ENCODE measurements at places on chromosomes 12 and 14.
A peak's percentile ranks its signal among the peaks of the same experiment; 100 is the strongest.

DNA sequence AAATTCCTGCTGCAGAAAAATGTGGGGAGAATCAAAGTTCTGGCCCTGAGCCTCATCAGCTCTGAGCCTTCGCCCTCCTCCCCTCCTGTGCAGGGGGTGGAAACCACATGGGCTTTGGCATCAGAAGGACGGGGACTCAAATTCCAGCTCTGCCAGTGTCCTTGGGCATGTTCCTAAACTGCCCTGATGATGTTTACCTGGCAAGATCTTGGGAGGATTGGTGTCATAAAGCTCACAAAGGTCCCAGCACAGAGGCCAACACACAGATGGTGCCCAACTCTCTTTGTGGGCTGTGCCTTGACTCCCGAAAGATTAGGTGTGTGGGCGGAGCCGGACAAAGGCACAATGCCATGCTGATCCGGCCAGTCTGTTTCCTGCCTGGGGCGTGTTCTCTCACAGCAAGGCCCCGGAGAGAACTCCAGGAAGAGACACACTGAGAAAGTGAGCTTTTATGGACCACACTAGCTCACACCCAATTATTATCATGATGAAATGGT is 20.5 kb upstream of the CLMN start:
- peak; percentile 72 for ATAC-seq

- peak; percentile 90 for ATAC-seq
These were observed 18.2 kb upstream of the SUSD6 start for GRCh38 chr14:69593018-69593677.

GRCh38 chr12:92601680-92602079 is 101.1 kb upstream of the PLEKHG7 start:
- ATAC-seq = no peak

DNA sequence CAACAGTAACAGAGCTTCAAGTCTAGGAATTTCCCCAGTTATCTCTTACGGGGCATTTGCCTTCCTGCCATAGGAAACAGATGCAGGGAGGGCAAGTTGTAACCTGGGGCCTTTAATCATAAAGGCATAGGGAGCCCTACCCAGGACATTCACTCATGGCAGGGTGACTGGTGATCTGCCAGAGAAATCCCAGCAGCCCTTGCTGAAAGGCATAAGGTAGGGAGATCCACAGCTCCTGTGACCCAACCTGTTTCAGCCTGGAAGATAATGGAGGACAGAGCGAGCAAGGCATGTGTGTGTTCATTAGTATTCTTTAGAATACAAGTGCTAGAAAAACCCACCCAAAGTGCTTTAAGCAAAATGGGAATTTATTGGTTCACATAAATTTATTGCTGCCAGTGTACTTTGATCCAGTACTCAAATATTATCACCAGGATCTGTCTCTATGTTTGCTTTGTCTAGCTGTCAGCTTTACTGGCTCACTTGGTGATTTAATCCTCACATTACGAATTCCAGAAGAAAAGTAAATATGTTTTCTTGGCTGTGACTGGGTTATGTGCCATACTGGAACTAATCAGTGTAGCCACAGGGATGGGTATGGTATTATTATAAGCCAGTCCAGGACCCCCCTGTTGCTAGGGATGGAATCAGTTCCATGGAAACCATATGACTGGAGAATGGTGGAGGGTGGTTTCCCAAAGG is 21.1 kb upstream of the AKAP6 start:
- peak; percentile 92 for ATAC-seq

DNA sequence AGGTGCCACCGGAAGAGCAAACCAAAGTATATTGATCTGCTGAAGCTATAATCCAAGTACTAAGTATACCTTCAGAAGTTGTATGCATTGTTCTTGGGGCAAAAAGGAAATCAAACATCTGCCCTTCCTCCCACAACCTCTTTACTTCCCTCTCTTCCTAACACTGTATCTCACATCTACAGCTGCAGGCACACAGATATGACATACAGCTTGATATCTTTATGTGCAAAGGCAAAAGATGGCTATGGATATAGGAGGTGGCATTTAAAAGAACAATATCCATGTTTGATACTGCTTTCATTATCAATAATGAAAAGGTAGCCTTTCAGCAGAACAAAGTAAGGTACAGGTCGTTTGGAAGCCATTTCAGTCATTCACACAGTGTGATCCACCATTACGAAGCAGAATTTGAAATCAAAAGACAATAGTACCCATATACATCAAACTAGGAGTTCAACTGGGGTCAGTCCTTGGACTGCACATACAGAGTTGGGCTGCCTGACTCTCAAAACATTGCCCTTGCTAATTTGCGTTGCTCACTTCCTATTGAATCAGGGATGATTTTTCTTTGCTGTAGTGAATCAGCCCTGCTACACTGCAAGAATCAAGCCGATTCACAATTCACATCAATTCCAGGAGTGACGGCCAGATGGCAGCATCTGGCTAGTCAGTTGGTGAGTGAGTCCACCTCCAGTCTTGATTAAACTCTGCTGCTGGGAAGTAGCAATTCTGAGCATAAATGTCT is 8.9 kb downstream of the ANG start:
- peak; percentile 83 for ATAC-seq

GRCh38 chr14:35985474-35986218 is 159.5 kb downstream of the BRMS1L start:
- no peak for ATAC-seq

DNA sequence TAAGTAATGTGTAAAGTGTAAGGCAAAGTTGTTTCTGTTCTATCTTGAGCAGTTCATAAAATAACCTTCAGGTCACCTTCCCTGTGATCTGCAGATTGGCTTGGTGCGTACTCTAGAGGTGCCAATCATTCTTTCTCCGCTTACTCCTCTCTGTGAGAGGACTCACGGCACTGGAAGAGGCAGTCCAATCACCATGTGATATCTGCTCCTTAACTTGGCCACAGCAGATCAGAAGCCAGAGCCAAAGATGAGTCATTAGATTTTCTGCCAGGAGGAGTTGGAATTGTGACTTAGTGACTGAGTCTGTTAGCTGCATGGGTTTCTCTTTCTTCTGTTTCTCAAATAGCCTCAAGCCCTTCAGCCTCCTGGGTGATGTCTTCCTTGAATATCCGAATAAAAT is 165.5 kb downstream of the SLC41A2 start:
- ATAC-seq = peak; percentile 90

DNA sequence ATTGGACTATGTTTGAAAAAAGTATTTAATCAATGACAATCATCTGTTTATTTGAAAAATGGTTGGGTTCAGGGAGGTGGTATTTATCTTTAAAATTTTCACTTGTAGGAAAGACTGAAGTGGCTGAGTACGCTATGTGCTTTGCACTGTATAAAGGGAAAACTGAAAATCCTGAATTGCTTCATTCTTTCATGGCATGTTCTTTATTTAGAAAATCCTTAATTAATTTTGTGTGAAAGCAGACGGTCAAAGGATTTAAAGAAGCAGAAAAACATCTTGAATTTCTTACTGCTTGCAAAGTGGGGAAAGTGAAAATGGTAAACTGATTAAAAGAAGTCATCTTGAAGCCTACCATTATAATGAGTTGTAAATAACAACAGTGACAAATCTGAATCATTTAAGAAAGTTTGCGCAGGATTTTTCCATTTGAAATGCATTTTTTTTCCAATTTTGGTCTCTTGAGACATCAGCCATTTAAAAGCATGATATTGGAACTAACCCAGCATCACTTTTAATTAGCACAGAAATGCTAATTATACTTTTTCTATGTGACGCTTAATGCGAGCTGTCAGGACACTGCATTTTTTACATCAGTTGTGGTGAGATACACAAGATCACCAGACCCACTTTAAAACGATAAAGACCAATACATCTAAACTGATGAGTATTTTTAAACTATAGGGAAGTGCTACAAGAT is 169.0 kb downstream of the NEDD1 start:
- ATAC-seq = no peak

DNA sequence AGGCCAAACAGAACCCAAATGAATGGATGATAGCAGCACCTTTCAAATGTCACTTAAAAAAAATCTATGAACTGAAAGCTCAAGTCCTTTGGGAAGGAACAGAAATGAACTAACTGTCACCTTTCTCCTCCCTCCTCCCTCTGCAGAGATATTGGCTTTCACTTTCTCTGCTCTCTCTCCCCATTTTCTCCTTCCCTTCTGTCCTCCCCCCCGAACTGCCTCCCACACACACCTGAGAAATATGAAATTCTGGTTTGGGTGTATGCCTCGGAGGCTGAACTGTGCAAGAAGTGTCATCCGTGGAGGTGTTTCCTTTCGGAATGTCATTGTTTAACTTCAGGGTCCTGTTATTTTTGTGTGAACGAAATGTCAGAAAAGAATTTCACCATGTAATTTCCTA is 87.8 kb downstream of the NEDD1 start:
- ATAC-seq = no peak

DNA sequence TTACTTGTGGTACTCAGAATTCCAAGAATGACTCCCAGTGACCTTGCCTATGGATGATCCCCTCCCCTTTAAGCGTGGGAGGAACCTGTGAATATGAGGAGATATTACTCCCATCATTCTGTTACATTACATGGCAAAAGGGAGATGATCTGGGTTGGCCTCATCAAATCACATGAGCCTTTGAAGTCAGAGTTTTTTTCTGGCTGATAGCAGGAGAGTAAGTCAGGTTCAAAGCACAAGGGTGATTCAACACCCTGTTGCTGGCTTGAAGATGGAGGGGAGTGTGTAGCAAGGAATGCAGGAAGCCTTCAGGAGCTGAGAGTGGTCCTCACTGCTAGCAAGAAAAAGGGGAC is 9.1 kb upstream of the MDM2 start:
- no peak for ATAC-seq

GRCh38 chr14:58617619-58618018 is 20.1 kb upstream of the DACT1 start:
- no peak for ATAC-seq

DNA sequence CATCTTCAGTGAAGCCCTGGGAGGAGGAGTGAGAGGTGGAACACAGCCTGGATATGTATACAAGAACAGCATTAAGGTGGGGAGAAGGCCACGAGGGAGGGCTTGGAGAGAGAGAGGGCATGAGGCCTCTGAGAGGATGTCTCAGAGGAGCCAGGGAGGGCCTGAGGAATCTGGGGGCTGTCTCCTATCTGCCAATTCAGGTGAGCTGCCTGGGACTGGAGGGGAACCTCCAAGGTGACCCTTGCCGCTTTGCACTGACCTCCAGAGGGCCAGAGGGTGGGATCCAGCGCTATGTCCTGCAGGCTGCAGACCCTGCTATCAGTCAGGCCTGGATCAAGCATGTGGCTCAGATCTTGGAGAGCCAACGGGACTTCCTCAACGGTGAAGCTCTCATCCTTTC is 4.4 kb downstream of the ARHGEF25 start:
- no peak for ATAC-seq

- no peak for ATAC-seq
These were observed 715 bp upstream of the RAP1B start for GRCh38 chr12:68609998-68610369.

- ATAC-seq = peak; percentile 31
These were observed 5.8 kb upstream of the TBPL2 start for GRCh38 chr14:55446127-55446736.

DNA sequence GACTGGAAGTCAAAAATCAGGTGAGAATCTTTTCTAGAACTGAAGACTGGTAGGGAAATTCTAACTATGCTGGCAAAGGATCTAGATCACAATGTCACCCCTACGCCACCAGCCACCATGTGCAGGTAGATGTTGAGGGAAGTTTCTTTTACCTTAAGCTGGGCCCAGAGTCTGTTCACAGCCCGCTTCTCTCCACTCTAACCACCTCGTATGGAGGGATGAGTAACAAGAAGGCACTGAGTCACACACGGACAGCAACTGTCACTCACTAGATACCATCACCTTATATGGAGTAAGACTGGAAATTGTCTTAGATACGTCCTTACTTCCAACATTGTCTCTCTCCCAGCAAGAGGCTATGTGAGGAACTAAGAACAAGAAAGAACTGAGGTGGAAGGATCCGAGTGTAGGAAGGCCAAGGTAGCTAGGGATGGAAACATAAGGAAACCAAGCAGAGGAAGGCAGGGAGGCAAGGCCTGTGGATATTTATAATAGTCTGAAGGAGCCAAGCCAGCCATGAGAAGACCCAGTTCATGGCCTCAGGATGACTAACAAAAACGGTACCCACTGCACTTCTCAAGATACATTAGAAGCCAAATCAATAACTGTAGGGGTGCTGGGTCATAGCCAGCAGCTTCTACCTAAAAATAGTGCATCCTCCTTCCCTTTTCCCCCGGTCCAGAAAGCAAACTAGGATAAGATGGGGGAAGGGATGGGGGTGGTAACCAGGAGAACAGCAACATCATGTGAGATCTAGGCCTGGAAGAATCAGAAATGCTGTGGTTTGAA is 15.5 kb downstream of the REM2 start:
- ATAC-seq = peak; percentile 74

- peak; percentile 46 for ATAC-seq
These were observed 243.2 kb downstream of the ALX1 start for GRCh38 chr12:85523197-85523596.

DNA sequence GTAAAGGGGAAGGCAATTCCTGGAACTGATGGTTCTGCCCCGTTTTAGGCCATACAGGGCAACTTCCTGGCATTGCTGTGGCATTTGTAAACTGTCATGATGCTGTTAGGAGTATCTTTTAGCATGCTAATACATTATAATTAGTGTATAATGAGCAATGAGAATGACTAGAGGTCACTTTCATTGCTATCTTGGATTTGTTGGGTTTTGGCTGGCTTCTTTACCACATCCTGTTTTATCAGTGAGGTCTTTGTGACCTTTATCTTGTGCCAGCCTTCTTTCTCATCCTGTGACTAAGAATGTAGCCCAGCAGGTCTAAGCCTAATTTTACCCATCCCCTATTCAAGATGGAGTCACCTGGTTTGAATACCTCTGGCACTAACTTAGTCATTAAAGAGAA is 51.2 kb downstream of the TESPA1 start:
- ATAC-seq = peak; percentile 38

GRCh38 chr12:120890963-120891362 is 13.2 kb downstream of the SPPL3 start:
- no peak for ATAC-seq

DNA sequence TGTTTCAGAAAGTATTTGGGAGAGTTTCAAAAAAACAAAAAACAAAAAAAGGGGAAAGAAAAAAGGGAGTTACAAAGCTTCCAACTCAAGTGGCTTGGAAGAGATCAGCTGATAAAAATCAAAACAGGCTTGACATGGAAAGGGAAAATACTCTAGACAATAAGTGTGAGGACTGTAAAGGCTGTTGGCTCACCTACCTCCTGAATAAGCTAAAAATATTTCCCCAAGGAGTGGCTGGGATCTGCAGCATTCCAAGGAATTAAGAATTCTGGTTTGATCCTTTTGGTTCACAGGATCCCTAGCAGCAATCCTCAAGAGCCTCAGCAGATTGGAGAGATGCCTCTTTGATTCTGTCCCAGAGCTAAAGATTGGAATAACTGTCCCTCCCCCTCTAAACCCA is 11.2 kb upstream of the AJUBA start:
- no peak for ATAC-seq

GRCh38 chr12:34334538-34334937 is 312.2 kb downstream of the ALG10 start:
- no peak for ATAC-seq

- ATAC-seq = no peak
These were observed 162.0 kb downstream of the SAMD4A start for GRCh38 chr14:54728700-54729527.

- ATAC-seq = no peak
These were observed 30.1 kb upstream of the DHRS7 start for GRCh38 chr14:60195179-60195810.

GRCh38 chr12:107091381-107091780 is 2.0 kb downstream of the CRY1 start:
- ATAC-seq = no peak

All from esophagus mucosa (tissue), 1 donor.